T-helper 17 cell (primary cell): ENCODE measurements at places on chromosomes 4 and X.

DNA sequence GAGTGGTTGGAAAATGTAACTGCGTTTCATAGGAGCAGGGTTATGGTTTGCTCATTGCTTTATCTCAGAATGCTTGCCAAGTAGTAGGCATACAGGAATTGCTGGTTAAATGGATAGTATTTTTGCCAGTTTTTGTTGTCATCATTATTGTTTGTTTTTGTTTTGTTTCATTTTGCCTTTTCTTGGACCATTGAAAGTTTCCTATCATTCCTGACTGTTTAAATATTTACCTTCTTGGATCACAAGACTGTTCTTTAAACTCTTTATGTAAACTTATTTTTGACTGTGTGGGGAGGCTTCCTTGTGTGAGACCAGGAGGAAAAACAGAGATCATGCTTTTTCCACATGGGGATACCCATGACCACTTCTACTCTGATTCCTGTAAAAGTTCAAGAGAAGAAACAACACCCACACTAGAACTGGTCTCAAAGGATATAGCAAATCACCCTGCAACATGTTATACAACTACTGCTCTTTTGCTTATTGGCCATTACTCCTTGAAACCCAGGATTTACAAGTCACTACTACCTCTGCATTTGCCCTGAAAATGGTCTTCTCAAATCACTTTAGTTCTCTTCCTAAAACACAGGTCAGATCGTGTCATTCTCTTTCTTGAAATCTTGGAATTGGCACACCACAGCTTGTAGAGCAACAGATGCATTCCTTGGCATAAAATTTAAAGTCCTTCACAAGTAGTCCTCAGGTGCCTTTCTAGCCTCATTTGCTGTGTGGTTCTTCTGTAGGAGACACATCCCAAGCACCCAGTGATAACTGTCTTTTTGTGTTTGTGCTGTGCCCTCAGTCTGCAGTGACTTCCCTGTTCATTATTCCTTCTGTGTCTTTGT is 51.3 kb downstream of the FNIP2 start:
- DNase-seq, result no peak

DNA sequence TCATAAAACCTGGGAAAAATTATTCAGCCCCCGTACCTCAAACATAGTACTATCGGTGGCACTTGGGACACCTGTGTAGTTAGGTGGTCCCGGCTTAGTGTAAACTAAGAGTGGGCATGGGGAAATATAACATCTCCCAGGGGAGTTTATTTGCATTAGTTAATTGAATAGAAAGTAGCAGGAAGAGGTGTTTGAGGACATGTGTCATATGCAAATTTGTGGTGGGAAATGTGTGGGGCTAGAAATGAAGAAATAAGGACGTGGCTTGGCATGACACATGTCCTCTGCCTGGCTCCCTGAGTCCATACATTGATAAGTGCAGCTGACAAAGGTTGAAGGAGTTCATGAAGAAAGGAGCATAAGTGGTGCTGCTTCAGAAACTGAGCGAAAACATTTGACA is 483.6 kb downstream of the SH2D1A start:
- DNase-seq, result no peak

DNA sequence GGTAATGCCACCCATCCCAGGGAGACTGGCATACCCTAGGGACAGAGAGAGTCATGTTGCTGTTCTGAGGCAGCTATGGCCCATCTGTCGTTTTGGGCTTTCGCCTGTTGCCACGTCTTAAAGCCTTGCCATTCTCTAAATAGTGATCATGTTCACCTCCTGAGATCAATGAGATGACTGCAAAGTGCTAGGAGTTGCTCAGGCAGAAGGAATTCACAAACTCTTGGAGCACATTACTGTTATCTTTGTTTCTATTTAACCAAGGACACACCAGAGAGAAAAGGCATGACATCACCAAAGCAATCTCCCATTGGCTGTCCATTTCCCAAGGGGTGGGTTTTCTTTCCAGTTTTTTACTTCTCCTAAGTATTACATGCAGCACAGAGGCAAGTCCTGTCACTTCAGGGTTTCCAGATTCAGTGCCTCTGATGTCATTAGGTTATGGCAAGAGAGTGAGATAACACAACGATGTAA is 37.1 kb upstream of the SETD7 start:
- no peak for DNase-seq

- no peak for DNase-seq
Observed at GRCh38 chr4:142940425-142941330, 94.6 kb upstream of the INPP4B start.

- DNase-seq, result no peak
Observed at GRCh38 chr4:164701665-164702064, 52.3 kb upstream of the SMIM31 start.

- no peak for DNase-seq
Observed at GRCh38 chr4:20196476-20196875, 55.2 kb upstream of the SLIT2 start.

DNA sequence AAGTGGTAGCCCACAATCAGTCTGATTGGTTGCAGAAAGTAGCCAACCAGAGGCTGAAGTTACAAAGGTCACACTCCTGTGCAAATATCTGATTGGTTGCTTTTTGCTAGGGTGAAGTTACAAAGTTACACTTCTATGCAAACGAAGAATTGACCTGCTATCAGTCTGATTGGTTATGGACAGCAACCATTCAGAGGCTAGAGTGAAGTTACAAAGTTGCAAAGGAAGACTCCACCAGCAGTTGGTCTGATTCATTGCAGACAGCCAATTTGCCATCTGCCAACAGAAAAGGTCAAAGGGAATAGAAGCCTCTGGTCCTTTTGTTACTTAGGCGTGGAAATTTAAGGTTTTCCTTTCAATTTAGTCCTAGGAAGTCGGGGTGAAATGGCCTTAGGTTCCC is 377.7 kb downstream of the PRDM5 start:
- DNase-seq, result no peak

- DNase-seq, result no peak
Observed at GRCh38 chrX:57587607-57588006, 4.2 kb upstream of the ZXDB start.

DNA sequence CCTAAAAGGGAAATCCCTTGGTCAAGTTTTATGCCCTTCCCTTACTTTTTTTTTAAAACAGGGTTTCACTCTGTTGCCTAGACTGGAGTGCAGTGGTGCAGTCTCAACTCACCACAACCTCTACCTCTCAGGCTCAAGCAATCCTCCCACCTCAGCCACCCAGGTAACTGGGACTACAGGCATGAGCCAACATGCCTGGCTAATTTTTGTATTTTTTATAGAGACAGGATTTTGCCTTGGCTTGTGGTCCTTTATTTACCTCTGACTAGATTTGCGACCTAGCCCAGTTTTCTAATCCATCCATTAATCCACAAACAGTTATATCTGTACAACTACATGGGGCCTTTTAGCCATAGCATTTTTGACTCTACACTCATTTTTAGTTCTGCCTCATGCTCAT is 23.7 kb downstream of the CDS1 start:
- no peak for DNase-seq

DNA sequence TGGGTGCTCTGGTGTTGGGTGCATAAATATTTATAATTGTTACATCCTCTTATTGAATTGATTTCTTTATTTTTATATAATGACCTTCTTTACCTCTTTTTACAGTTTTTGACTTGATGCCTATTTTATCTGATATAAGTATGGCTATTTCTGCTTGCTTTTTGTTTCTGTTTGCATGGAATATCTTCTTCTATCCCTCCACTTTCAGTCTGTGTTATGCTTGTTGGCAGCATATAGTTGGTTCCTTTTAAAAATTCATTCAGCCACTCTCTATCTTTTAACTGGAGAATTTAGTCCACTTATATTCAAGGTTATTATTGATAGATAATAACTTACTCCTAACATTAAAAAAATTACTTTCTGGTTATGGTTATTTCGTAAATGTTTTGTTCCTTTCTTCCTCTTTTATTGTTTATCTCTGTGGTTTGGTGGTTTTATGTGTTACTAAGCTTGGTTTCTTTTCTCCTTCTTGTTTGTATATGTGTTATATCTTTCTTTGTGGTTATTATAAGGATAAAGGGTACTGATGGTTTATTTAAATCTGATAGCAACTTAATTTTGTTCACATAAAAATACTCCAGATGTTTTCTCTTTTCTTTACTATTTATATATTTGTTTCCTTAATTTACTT is 69.5 kb downstream of the IL15 start:
- no peak for DNase-seq

DNA sequence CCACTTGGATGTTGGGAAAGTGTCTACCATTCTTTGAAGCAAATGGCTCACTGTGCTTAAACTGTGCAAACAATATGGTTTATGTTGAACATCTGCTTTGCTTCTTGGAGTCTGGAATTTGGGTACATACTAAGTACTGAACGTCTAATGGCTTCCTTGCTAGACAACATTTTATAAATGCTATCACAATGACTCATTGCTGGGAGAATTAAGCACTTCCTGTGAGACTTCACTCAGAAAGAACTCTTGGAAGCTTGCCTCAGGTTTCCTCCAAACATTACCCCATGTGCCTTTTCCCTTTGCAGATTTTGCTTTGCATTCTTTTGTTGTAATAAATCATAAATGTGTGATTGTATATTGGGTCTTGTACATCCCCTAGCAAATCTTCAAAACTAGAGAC is 139.7 kb downstream of the PACRGL start:
- DNase-seq, result no peak
